ENCODE measurements at places on chromosomes 16 and 17.

GRCh38 chr17:63162406-63163157 is 196.5 kb downstream of the TANC2 start:
- no peak for DNase-seq

- no peak for DNase-seq
Measured at GRCh38 chr17:2259769-2260536, 43.6 kb downstream of the SMG6 start.

- no peak for DNase-seq
Measured at GRCh38 chr17:33435721-33436301, 142.7 kb upstream of the ASIC2 start.

- no peak for DNase-seq
Measured at GRCh38 chr17:46178550-46179214, 14.5 kb downstream of the KANSL1 start.
